Smooth muscle cell of trachea (primary cell): ENCODE measurements at places on chromosomes 13 and 19. TPM values are rescaled to one million over a fixed set of nuclear protein-coding genes. Genes with fewer than 3 reads are reported as not detected.

Gene PCDH9
- total RNA-seq: 2.5 and 2.6 TPM in 2 replicates

Gene C1QTNF9
- not detected in 2 replicates for total RNA-seq

Gene OR4F17
- total RNA-seq: 0.15 TPM in 1 of 2 replicates, not detected in the other

Gene CCDC8
- 29.8 and 34.2 TPM in 2 replicates for total RNA-seq

Gene TOMM40
- total RNA-seq: 31.3 and 36.4 TPM in 2 replicates

Gene CYP2A7
- not detected in 2 replicates for total RNA-seq

Gene ADGRE1
- total RNA-seq: 0.17 TPM in 1 of 2 replicates, not detected in the other

Gene GIPR
- total RNA-seq: 0.29 TPM in 1 of 2 replicates, not detected in the other

Gene IGFL1
- not detected in 2 replicates for total RNA-seq

Gene VSTM2B
- not detected in 2 replicates for total RNA-seq

Gene NBEA
- total RNA-seq: 6.8 and 7.4 TPM in 2 replicates

Gene KANK2
- 455 and 617 TPM in 2 replicates for total RNA-seq

Gene TTYH1
- not detected in 2 replicates for total RNA-seq

Gene FCAR
- not detected in 2 replicates for total RNA-seq

Gene TLE6
- 0.87 and 1.5 TPM in 2 replicates for total RNA-seq

Gene CCDC106
- 12.8 and 13.4 TPM in 2 replicates for total RNA-seq

Gene ZNF497
- total RNA-seq: 0.87 and 2.0 TPM in 2 replicates
